ENCODE measurements at places on chromosomes 7 and 10.

DNA sequence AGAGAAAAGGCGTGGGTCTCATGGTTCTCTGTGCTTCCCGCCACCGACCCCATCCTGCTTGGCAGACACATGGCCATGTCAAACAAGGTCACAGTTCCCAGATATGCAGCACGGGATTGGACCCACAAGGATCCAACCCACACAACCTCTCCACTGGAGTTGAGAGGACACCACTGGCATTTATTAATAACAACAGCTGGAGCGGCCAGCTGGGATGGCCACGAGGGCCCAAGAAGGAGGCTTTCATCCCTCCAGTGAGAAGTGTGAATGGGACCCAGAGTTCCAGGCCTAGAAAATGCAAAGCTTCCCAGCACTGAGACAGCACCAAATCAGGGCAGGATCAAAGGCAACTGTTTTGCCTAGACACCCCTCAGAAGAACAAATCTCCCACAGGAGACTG lies 31.5 kb downstream of the FGFR2 start:
- DNase-seq: no peak

DNA sequence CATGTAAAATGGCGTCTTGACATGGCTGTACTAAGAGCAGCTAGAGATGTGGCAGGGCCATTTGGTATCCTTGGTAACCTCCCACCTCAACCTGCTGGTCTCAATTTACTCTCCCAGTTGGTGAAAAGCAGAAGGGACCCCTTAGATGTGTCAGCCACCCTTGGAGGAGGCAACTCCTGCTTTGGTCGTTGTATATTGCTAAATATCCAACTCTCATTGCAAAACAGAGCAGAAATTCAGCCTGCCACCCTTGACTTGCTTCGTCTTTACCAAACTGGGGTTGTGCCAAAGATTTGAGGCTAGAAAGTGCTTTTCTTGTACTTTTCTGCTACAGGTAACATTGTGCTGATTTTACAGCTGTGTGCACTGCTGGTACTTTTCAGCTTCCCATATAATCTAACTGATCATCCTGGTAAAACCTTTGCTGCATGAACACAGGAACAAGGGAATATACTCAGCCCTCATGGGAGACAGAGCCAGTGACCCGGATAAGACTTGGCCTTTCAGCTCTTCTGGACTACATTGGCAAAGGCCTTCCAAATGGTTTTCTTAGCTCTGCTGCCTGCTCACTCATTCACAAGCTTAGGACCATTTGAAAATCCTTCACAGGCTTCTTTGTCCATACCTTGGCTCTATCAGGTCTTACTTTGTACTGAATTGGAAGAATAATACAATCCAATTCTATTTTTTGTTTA lies 2.2 kb upstream of the VSTM4 start:
- no peak for DNase-seq

DNA sequence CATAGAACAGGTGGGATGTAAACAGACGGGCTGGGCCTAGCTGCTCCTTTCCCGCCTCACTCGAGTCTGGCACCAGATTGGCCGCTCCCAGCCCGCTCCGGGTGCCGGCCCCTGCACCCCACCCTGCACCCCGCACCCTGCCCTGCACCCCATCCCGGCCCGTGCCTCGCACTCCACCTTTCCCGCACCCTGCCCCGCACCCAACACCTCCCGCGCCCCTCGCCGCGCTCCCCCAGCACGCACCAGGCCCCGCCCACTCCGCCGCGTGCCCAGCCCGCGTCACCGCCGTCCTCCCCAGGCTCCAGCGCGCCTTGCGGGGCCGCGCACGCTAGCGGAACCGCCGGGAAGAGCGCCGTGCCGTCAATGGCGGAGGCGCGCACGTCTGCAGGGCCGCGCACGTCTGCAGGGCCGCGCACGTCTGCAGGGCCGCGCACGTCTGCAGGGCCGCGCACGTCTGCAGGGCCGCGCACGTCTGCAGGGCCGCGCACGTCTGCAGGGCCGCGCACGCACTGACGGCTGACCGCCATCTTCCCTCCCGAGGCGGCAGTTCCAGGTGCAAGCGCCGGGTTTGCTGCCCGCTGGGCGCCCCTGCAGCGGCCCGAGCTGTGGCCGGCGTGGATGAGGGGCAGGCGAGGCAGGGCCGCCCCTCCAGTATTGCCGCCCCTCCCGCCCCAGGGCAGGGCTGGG lies at the start of gene UBE3C:
Gene UBE3C, plus strand, starts transcription at position 503 of the 687 bp plus-strand sequence. CDS start 347 bp downstream, outside the sequence.
- DNase-seq: peak; percentile 93

DNA sequence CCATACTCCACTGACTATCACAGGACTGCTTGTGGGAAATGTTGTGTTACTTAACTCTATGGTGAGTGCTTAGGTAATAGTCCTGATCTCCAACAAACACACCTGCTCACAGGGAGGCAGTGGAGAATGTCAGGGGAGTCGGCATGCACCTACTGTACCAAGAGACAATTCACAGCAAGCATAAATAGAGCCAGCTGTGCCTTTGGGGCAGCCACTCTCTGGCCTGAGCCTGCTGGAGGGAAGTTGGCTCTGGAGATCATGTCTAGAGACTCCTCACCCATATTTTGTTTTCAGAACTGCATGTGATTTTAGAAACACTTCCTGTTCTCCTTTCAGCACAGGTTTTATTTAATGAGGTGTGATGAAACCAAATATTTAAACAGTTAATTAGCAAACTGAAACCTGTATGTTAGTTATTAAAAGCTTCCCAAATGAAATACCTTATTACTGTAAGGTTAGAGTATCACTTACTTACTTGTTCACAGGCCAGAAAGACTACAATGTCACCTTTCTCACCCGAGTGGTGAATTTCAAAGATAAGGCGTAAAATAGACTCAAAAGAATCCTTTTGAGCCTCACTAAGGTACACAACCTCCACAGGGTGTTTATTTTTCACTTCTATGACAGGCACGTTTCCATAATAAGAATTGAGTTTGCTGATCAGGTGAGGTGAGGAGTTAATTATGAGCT lies 21.8 kb downstream of the DHX32 start:
- DNase-seq: no peak

GRCh38 chr10:118058371-118058770 lies 11.6 kb upstream of the RAB11FIP2 start:
- DNase-seq: no peak

DNA sequence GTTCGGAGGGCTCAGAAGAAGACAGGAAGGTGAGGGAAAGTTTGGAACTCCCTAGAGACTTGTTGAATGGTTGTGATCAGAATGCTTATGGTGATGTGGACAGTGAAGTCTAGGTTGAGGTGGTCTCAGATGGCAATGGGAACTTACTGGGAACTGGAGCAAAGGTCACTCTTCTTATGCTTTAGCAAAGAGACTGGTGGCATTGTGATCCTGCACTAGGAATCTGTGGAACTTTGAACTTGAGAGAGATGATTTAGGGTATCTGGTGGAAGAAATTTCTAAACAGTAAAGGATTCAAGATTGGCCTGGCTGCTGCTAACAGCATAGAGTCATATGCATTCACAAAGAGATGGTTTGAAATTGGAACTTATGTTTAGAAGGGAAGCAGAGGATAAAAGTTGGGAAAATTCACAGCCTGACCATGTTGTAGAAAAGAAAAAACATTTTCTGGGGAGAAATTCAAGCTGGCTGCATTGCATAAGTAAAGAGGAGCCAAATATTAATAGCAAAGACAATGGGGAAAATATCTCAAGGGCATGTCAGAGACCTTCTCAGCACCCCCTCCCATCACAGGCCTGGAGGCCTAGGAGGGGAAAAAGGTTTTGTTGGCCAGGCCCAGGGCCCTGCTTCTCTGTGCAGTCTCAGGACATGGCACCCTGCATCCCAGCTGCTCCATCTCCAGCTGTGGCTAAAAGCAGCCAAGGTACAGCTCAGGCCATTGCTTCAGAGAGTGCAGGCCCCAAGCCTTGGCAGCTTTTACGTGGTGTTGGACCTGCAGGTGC lies 26.0 kb upstream of the ARHGAP12 start:
- no peak for DNase-seq

GRCh38 chr7:46024263-46024916 lies 103.3 kb upstream of the IGFBP3 start:
- no peak for DNase-seq

- no peak for DNase-seq
Measured at GRCh38 chr7:28999895-29000716, 42.0 kb upstream of the TRIL start.

Data from stimulated activated CD4-positive, alpha-beta T cell treated with anti-CD3 and anti-CD28 coated beads, Interleukin-15, amount 100 ng/mL, for 24 hours (primary cell).